Pons (tissue), 1 donor: ENCODE measurements at places on chromosomes 13 and 19.
A peak's percentile ranks its signal among the peaks of the same experiment; 100 is the strongest.

DNA sequence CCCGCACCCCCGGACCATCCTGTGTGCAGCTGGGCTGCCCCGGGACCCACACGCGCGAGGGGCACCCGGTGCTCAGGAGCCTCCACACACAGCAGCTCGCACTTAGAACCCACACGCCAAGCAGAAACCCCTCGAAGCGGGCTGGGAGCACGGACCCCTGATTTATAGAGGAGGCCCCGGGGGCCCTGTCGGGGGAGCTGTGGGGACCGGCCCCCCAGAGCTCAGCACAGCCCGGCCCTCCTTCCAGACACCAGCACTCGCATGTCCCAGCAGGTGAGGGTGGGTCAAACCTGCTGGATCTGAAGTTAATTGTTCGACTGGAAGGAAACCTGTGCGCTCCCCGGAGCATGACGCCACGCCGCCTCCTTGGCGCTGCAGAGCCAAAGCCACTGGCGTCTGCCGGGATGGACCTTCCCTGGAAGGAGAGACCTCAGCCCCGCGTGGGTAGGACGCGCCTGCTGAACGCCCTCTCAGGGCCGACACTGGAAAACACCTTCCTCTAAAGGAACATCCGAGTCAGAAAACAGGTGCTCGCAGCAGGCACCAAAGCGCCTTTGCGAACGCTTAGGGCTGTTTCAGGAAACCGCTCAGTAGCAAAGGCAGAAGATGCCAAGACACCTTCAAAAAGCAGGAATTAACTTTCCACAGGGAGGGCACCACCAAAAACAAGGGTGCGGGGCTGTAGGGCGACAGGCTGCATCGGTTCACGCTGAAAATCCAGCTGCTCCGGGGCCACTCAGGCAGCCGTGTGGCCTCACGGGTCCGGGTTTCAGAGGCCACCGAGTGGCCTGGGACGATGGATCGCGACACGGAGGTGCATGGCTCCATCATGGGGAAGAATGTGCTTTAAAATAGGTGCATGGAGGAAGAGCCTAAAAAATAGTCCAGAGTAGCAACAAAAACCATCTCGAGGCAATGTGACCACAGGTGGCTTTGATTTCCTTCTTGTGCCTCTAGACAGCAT is 37.8 kb upstream of the GRTP1 start:
- no peak for DNase-seq

- peak; percentile 87 for DNase-seq
Measured at GRCh38 chr13:100646030-100646673, 28.4 kb downstream of the TMTC4 start.

DNA sequence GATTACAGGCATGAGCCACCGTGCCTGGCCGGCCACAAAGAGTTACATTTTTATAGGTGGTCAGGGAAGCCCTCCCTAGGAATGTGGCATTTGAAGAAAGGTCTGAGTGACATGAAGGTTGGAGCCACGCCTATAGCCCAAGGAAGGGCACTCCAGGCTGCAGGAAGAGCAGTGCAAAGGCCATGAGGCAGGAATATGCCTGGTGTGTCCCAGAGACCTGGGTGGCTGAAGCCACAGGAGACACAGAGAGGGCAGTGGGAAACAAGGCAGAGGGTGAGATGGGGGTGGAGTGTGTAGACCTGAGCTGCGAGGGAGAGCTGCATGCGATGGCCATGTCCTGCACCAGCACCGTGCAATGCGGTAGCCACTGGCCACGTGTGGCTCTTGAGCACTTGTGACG is 4.9 kb downstream of the PNMA8B start:
- no peak for DNase-seq

DNA sequence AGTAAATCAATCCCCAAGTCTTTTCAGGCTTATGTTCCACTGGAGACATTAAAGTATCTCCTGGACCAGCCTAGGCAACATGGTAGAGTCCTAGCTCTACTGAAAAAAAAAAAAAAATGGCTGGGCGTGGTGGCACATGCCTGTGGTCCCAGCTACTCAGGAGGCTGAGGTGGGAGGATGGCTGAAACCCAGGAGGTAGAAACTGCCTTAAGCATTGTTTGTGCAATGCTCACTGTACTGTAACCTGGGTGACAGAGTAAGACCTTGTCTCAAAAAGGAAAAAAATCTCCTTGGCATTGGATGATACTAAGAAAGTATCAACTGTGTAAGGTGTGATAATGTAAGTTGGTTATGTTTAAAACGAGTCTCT is 8.8 kb downstream of the KLK8 start:
- DNase-seq: no peak

DNA sequence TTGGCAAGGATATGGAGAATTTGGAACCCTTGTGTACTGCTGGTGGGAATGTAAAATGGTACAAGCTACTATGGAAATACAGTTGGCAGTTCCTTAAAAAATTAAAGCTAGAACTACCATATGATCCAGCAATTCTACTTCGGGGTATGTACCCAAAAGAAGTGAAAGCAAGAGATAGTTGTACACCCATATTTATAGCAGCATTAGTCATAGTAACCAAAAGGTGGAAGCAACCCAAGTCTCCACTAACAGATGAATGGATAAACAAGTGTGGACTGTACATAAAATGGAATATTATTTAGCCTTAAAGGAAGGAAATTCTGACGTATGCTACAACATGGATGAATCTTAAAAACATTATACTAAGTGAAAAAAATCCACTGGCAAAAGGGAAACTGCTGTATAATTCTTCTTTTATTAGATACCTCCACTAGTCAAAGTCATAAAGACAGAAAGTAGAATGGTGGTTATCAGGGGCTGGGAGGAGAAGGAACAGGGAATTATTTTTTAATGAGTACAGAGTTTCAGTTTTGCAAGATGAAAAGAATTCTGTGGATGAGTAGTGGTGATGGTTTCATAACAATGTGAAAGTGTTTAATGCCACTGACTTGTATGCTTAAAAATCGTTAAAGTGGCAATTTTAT is 141.6 kb downstream of the RXFP2 start:
- DNase-seq: no peak

DNA sequence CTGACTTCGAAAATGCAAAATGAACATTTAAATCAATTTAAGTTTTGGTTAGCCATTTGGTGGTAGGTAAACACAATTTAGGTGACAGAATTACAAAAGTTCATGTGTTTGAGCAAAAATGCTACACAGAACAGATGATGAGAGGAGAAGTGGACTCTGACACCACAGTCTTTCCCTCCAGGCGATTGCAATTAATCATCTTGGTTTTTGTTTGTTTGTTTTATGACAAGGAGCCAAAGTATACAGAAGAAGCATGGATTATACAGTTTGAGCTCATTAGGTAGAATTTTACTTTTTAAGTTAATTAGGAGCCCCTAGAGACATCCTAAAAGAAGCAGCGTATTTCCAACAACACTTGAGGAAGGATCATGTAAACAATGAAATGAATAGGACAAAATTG is 49.3 kb upstream of the FREM2 start:
- no peak for DNase-seq

GRCh38 chr13:67950603-67951002 is 720.5 kb upstream of the PCDH9 start:
- no peak for DNase-seq

DNA sequence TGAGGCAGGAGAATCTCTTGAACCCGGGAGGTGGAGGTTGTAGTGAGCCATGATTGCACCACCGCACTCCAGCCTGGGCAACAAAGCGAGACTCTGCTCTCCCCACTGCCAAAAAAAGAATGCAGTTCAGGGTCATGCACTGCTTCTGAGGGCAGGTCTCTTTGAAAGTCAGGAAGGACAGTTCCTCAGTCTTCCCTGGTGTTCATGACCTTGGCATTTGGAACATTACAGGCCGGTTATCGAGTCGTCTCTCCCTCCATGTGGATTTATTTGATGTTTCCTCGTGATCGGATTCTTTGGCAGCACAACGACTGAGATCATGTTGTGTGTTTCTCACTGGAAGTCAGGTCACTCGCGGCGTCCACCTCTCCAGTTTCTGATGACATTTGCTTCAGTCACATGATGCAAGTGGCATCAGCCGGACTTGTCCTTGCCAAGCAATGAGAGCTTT is 17.2 kb downstream of the FGF21 start:
- DNase-seq: no peak

DNA sequence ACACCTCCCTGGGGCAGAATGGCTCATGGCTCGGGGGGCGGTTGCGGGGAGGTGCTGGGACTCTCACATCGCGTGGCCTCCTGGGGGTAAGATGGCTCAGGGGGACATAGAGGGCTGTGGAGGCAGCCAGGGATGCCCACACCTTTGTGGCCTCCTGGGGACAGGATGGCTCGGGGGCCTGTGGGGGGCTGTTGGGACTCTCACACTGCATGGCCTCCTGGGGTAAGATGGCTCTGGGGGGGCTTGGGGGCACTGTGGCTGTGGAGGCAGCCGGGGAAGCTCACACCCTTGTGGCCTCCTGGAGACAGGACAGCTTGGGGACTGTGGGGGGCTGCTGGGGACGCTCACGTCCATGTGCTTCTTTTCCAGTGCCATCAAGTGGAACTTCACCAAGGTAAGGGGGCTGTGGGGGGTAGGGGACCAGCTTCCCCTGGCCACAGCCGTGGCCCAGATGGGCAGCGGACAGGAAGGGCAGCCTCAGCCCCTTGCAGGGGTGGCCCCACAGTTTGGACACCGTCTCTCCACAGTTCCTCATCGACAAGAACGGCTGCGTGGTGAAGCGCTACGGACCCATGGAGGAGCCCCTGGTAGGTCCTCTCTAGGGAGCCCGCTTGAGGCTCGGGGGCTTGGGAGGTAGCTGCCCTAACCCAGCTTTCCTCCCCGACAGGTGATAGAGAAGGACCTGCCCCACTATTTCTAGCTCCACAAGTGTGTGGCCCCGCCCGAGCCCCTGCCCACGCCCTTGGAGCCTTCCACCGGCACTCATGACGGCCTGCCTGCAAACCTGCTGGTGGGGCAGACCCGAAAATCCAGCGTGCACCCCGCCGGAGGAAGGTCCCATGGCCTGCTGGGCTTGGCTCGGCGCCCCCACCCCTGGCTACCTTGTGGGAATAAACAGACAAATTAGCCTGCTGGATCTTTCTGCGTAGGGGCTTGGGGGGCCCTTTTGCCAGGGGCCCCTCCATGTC is 2.4 kb downstream of the GPX4 start:
- DNase-seq: no peak

GRCh38 chr13:38617936-38618335 is 68.9 kb upstream of the FREM2 start:
- DNase-seq: no peak
